ENCODE measurements at places on chromosomes 4 and X. TPM values are rescaled to one million over a fixed set of nuclear protein-coding genes. Genes with fewer than 3 reads are reported as not detected.

- DNase-seq: no peak
- H3K4me1 ChIP-seq: no peaks in the 10 kb centered on the region
- no peak overlapping the region for H3K27ac ChIP-seq
- peaks cover 19% of the 10 kb centered on the region for H3K27me3 ChIP-seq
- H3K4me3 ChIP-seq: no peak overlapping the region
These were observed 119.8 kb downstream of the DHX15 start for GRCh38 chr4:24464566-24464965.

DNA sequence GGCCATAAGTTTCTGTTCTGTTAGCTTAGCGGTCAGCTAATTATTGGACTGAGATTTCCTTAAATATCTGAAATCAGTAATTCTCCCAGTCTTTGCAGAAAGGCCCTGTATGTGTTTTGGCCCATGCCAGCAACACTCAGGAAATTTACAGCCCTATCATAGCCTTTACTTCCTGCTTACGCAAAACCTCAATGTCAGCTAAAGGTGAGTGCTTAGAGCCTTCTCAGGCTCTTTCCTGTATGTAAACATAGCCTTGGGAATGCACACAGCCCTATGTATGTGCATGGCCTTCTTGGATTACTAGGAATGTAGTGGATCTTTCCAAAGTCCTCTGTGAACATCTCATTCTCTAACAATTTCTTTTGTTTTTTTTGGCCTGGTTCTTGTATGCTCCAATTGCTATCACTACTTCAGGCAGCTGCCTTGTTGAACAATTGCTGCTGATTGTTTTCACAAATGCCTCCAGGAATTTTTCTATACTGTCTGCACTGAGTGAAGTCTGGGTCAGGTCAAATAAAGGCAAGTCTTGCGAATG, 200.0 kb downstream of the PPP1R2C start:
- H3K27me3 ChIP-seq: no peaks in the 10 kb centered on the region
- no peaks in the 10 kb centered on the region for H3K36me3 ChIP-seq
- no peaks in the 10 kb centered on the region for H3K4me1 ChIP-seq

- no peaks in the 10 kb centered on the region for H3K36me3 ChIP-seq
- no peak overlapping the region for H3K27ac ChIP-seq
- H3K27me3 ChIP-seq: no peaks in the 10 kb centered on the region
- no peak overlapping the region for H3K4me3 ChIP-seq
- no peaks in the 10 kb centered on the region for H3K4me1 ChIP-seq
These were observed 128.5 kb downstream of the MAML3 start for GRCh38 chr4:140025470-140025869.

DNA sequence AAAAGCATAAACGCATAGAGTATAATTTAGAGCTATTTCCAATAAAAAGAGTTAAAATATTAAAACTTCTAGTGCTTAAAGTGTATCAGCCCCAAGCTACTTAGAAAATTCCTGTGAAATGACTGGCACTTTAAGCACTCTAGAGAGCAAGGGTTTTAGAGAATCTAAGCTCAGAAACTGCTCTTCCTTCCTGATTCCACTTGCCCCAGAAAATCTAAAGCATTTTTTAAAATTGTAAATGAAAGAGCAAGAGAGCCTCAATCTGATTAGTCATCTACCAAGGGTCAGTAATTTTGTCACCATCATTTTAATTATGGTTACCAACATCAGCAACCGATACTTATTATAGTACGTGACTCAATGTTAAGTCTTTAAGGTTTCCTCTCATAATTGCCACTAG, 25.0 kb downstream of the CTPS2 start:
- no peak overlapping the region for H3K4me3 ChIP-seq
- no peaks in the 10 kb centered on the region for H3K4me1 ChIP-seq
- DNase-seq: no peak

DNA sequence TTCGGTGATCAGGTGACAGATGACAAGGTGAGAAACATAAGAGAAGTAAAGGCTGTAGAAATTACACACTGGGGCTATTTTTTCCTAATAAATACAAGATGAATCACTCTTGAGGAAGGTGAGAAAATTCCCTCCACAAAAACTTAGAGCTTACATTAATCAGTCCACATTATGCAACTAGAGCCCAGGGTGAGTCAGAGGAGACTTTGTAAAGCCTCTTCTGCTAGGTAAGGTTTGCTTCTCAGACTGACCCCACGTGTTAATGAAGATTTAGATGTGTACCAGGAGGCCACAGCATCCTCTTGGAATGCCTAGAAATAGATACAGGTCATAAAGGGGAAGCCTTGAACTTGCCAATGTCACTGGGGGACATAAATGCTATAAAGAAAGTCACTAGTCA, 396.0 kb upstream of the SMIM31 start:
- H3K4me1 ChIP-seq: no peaks in the 10 kb centered on the region
- no peak overlapping the region for H3K4me3 ChIP-seq
- no peak for DNase-seq
- H3K27me3 ChIP-seq: no peaks in the 10 kb centered on the region

GRCh38 chrX:154294791-154295574, at the start of gene TEX28:
TSS of gene TEX28 (minus strand) at chrX:154295124. CDS start at chrX:154292117, 3,007 bp downstream.
- no peaks in the 10 kb centered on the region for H3K4me1 ChIP-seq
- no peaks in the 10 kb centered on the region for H3K27me3 ChIP-seq
- no peak for DNase-seq
- H3K36me3 ChIP-seq: no peaks in the 10 kb centered on the region
- no peak within 1 kb of the TSS for H3K4me3 ChIP-seq
- H3K27ac ChIP-seq: no peak within 1 kb of the TSS

CPEB2 gene
- polyA plus RNA-seq: 7.6 TPM

FAM53A gene
- 0.99 TPM for polyA plus RNA-seq

KLB gene
- polyA plus RNA-seq: not detected

All from keratinocyte (primary cell).